NK-92 treated with Interleukin-12 subunit alpha and Interleukin-12 subunit beta, amount 100 ng/mL, for 24 hours (cell line): ENCODE measurements at places on chromosomes 7 and 10.

- DNase-seq: no peak
These were observed 93.0 kb upstream of the SP4 start for GRCh38 chr7:21334906-21335305.

DNA sequence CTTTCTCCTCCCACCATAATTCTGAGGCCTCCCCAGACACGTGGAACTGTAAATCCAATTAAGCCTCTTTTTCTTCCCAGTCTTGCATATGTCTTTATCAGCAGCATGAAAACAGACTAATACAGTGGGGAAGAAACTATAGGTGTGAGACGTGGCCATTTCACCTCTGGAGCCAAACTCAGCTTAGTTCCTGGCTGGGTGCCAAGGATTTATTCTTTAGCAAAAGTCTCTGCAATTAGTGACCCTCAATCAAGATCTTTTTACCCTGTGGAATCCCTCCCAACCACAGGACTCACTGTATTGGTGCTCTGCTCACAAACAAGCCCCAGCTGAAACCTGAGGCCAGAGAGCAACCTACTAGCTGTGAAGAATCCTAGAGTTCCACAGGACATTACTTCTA, 28.1 kb upstream of the SFTPD start:
- no peak for DNase-seq

DNA sequence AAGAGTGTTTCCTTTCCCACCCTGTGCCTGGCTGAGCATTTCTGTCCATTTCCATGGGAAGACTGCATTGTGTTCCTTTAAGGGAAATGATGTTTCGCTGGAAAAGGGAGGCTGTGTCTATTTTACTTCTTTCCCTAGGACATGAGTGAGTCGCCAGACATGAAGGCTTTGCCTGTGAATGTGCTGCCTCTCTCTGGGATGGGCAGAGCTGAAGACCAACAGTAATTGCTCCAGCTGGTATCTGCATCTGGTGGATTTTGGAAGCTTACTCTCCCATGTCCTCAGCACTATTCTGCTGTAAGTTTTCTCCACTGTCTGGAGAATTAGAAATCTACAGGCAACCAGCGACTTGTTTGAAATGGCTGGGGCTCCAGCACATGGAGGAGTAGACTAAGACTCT, 264.6 kb upstream of the BMPER start:
- DNase-seq: no peak

GRCh38 chr10:44470784-44471183, 85.9 kb upstream of the CXCL12 start:
- DNase-seq: no peak

DNA sequence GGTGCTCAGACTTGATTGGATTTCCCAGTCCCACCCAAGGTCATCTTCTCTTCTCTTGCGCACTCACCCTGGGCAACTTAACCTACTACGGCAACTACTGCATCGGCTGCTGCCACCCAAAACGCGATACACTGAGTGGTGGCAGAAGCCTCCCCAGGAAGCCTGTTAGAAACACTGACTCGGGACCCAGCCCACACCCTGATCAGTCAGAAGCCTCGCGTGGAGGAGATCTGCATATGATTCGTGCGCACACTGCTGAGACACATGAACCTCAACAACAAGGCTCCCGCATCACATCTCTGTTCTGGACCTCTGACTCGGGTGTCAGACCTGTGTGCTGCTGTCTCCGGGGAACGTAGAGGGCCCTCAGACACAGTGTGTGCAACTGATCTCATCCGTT, 419.5 kb downstream of the PAXIP1 start:
- no peak for DNase-seq

DNA sequence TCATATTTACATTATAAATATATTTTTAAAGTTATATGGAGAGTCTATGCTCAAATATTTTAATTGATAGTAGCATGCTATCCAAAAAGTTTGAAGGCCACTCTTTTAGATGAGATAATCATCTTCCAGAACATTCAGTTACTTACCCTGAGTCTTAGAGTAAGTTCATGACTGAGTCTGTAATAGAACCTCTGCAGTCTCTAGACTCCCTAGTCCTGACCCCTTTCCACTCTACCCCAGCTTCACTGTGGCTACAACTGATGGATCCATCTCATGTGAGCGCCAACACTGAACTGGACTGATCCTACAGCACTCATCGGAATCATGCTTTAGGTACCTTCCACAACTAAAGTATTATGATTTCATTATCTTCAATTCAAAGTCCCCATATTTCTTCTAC, 10.1 kb downstream of the HACD1 start:
- no peak for DNase-seq

- no peak for DNase-seq
These were observed 42.7 kb upstream of the RSBN1L start for GRCh38 chr7:77653572-77653971.

- no peak for DNase-seq
These were observed 127.6 kb downstream of the CHN2 start for GRCh38 chr7:29322023-29322712.

GRCh38 chr7:25926009-25926408, 226.0 kb upstream of the NFE2L3 start:
- DNase-seq: no peak

- DNase-seq: no peak
These were observed 22.3 kb upstream of the PLA2G12B start for GRCh38 chr10:72976886-72977285.

- DNase-seq: no peak
These were observed 746 bp upstream of the MRPS16 start for GRCh38 chr10:73253225-73253555.

GRCh38 chr7:70698219-70698832, 433.6 kb upstream of the GALNT17 start:
- DNase-seq: no peak

DNA sequence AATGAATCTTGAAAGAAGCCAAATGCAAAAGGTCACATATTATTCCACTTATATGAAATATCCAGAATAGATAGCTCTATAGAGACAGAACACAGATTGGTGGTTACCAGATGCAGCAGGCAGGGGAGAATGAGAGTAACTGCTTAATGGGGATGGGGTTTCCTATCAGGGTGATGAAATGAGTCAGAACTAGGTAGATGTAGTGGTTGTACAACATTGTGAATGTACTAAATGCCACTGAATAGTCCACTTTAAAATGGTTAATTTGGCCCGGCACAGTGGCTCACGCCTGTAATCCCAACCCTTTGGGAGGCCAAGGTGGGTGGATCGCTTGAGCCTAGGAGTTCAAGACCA, 9.4 kb upstream of the SLC25A28 start:
- DNase-seq: no peak

DNA sequence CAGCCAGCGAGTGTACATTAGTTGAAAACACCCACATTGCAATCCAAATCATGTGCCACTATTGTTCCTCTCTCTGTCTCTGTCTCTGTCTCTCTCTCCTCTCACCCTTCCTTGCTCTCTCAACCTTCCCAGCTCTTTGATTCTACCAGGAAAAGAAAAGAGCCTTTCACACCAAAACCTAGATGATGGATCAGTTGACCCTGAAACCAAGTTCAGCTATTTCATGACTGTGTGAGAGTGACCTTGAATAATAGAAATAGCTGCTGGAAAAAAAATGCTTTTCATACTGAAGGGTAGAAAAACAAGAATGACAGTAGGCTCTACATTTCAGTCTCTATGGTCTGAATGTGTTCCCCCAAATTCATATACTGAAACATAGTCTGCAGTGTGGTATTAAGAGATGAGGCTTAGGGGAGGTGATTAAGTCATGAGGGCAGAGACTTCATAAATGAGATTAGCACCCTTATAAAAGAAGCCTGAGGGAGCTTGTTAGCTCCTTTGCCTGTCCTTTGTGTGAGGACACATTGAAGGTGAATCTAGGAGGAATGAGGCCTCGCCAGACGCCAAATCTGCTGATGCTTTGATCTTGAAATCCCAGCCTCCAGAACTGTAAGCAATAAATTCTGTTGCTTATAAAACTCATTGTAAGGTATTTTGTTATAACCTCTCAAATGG, 65.2 kb downstream of the LYZL1 start:
- DNase-seq: no peak
